ENCODE measurements at places on chromosomes 2 and 18.

GRCh38 chr2:240155048-240155744, 14.7 kb upstream of the OTOS start:
- no peak for DNase-seq

DNA sequence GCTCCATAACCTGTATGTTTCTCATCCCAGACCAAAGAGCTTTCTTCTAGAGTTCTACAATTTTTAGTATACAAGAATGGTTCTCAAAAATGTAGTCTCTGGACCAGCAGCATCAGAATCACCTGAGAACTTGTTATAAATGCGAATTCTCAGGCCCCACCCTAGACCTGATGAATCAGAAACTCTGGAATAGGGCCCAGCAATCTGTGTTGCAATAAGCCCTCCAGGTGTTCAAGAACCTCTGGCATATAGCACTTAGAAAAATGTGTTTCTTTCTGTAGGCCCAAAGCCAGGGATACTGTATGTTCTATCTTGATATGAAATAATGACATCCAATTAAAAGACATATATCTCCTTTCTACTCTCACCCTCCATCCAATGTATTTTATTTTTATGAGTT, 10.4 kb downstream of the PAIP2B start:
- DNase-seq: no peak

DNA sequence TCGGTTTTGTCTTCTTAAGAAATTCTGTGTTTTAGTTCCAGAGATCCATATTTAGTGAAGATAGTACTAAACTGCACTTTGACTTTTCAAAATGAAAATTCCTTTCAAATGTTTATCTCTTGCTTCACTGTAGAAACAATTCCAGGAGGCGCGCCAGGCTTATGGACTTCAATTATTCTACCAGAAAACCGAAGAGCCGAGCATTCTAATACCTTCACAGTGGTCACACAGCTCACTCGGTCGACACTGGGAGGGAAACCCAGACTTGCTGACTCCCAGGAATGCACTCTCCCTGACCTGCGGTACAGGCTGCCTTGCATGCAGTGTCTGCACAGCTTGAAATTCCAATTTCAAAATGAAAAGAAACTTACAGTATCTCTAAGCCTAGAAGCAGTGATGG, 119.9 kb upstream of the PIEZO2 start:
- no peak for DNase-seq

- DNase-seq: peak; percentile 14
These were observed 56.9 kb downstream of the COL4A4 start for GRCh38 chr2:227106845-227107759.

DNA sequence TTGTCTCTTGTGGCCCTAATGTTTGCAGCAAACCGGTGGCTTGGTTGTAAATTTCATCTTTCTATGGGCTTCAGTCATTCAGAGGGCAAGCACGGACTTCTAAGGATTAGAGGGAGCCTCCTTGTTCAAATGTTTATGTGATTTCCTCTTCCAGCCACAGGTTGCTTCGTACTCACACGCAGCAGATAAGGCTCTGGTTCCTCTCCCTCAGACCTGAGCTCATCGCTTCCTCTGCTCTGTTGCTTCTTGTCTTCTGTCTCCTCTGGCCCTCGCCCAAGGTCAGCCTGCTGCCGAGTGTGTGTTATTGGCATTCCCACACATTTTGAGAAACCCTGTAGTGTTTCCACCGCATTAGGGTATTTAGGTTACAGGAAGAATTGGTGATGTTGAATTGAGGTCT, 44.0 kb downstream of the MYL12B start:
- DNase-seq: no peak

GRCh38 chr2:190637903-190638618, 10.8 kb upstream of the NAB1 start:
- DNase-seq: no peak

DNA sequence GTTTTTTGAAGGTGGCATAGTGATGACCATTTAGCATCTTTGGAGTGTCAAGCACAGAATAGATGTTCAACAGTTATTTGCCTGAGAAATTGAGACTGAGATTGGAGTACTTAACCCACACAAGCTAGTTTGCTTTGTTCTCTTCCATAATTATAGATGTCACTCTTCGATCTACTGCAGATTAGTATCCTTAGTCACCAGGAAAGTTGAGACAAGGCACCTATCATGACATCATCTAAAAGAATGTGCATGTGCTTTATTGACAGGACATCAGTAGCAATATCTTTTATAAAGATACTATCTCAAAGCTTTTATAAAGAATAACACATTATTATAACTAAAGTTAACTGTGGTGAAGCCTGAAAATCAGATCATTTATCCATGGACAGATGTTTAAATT, 6.4 kb downstream of the VRK2 start:
- no peak for DNase-seq

DNA sequence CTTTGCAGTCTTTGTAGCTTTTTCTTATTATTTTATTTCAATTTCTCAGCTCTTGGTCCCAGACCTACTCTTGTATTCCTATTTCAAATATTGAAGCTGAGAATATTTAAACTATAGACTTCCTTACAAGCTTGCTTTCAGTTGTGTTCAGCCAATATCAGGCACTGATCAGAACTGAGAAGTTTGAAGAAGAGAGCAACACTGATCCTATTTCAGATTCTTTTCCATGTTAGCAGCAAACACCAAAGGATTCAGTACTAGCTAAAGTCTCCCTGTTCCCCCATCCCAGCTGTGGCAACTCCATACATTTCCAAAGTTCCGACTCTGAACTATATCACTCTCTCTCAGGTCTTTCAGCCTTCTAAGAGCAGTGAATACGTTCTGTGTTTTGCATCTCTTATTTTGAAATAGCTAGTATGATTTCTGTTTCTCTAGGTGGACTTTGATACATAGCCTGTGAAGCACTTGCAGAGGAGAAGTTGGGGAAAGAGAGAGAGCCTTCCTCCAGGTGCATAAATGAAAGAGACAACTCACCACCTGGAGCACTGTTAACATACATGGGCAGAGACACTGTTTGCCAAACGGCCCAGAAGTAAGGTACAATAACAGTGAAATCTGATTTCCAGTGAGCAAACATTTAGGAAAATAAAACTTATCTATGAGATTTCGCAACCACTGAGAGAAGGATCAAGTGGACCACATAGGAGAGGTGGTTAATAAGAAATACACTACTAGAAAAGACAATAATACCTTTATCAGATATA, 135.0 kb upstream of the ZNF804A start:
- DNase-seq: no peak

- peak; percentile 24 for DNase-seq
These were observed 459.5 kb downstream of the DLGAP1 start for GRCh38 chr18:3995476-3996102.

- DNase-seq: no peak
These were observed 46.9 kb downstream of the GCA start for GRCh38 chr2:162390801-162391200.

- no peak for DNase-seq
These were observed 16.3 kb downstream of the RAB12 start for GRCh38 chr18:8625461-8626092.

DNA sequence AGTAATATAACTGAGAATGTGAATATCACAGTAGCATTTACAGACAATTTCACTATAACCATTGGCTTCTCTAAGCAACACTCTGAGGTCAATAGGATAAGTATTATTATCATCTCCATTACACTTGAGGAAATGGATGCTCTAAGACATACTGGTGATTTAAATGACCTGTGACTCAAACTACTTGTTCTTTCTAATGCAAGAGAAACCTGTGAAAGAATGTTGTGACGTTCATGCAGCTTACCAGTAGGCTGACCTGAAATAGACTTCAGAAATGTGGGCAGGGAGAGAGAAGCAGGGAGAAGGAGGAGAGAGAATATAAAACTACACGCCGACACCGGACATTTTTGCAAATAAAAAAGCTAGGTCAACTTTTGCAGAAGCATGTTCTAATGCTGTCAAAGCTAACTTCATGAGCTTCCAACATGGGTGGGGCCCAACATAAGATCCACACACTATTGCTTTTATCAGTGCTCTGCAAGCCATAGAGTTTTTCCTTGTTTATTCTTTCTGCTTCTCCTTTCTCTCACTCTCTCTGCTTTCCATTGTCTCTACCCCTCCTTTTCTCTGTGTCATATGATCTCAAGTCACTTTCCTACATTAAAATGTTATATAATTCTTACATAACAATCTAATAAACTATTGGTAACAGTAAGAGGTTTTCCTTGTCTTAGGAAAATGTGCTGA, 217.6 kb upstream of the FN1 start:
- no peak for DNase-seq

DNA sequence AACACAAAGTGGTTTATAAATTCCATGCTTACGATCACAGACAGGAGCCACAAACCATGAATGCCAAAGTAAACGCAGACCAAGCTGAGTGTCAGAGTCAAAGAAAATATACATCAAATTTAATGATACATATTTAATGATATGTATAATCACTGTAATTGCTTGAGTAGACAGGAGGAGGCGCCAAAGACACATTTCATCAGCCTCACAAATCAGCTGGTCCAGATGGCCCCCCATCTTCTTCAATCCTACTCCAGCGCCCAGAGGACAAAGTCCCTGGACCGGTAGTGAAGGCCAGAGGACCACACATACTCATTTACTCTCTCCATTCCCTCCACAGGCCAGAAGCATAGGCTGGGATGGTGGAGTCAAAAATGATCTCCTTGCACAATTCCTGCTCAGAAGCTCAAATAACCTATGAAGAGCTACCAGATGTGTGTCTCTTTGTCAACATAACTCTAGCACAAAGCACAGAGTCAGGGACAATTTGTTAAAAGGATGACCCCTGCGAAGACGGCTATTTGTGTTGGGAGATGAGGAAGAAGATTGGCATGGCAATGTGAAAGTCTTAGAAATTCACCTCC, 149.3 kb upstream of the PGAP1 start:
- no peak for DNase-seq

DNA sequence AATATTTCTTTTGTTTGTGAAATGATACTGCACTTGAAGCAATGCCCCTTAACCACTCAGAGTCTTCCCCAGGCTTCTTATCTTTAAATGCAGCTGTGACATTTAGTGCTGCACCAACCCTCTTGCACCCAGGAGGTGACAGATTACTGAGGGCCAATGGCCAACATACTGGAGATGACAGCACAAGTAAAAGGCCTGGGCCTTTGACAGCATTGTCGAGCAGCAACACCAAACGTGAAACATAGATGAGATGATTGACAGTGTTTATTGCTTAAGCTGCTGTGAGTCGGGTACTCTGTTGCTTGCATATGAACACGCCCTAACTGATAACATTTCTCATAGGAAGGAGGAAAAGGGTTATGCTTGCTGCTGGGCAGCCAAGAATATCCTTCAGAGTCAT, 80.3 kb downstream of the THNSL2 start:
- DNase-seq: no peak

DNA sequence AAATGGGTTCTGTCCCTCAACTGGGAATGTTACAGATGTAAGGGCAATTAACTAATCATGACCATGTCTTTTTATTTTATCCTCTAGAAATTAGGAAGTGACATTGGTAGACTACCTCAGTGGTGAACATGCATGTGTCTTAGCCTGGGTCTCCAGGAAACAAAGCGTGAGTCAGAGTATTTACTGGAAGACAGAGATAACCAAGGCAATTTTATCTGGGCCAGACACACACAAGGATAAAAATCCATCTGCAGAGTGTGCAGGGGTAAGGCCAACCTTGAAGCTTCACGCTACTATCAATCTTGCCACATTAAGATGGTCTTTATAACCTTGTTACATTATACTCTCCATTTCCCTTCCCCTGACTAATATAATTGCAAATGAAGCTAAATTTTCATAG, 487.5 kb downstream of the SUCLG1 start:
- no peak for DNase-seq

DNA sequence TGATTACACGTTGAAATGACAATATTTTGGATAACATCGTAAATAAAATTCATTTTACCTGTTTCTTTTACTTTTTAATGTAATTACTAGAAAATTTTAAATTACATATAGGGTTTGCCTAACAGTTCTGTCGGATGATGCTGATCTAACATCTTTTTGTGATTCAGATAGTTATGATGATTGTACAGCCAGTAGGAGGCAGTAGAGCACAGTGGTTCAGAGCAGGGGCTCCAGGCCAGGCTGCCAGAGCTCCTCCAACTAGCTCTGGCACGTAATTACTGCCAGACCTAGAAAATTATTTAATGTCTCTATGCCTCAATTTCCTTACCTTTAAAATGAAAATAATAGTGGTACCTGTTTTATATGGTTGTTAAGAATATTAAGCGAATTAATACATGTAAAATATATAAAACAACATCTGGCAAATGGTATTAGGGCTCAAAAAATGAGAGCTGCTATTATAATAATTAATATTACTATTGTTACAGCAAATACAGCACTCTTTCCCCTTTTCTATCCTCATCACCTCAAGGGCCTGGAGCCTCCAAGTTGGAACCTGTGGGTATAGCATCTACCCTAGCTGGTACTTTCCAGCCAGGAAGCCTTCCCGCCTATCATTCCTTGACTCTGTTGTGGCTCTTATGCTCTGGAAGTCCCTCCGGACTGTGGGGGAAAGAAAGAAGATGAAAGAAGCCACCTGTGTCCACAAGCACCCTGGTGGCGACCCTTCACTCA, 47.7 kb upstream of the PLA2R1 start:
- DNase-seq: peak; percentile 50

GRCh38 chr2:190178066-190178722, 115.7 kb upstream of the MSTN start:
- no peak for DNase-seq

All from activated naive CD8-positive, alpha-beta T cell treated with anti-CD3 and anti-CD28 coated beads for 36 hours (primary cell).